ENCODE measurements at places on chromosomes 2 and 18.

DNA sequence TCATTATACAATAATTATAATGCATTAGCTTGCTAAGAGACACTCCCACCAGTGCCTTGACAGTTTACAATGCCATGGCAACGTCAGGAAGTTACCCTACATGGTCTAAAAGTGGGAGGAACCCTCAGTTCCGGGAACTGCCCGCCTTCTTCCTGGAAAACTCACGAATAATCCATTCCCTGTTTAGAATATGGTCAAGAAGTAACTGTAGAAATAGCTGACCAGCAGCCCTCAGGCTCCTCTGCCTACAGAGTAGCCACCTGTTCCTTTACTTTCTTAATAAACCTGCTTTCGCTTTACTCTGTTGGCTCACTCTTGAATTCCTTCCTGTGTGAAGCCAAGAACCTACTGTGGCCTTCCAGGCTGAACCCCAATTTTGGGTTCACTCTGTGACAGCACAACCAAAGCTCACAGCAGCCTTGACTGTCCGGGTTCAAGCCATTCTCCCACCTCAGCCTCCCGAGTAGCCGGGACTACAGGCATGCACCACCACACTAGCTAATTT is 20.0 kb upstream of the PTPN2 start:
- peak; percentile 73 for DNase-seq

DNA sequence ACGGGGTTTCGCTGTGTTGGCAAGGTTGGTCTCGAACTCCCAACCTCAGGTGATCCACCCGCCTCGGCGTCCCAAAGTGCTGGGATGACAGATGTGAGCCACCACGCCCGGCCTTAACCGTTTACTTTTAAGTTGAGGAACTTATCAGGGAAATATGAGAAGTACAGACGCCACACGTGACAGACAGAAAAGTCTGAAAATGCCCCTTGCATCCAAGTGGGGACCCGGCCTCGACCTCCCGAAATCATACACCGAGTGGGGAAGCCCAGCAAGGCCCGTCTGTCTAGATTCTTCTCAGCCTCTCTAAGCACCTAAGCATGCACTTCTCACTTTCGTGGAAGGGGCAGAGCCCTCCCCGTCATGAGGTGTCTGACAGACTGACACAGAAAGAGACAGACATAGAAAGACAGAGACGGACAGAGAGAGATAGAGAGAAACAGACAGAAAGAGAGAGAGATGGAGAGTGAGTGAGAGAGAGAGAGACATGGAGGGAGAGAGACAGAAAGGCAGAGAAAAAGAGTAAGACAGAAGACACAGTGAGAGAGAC is 107.3 kb upstream of the ANKRD30BL start:
- DNase-seq, result no peak

DNA sequence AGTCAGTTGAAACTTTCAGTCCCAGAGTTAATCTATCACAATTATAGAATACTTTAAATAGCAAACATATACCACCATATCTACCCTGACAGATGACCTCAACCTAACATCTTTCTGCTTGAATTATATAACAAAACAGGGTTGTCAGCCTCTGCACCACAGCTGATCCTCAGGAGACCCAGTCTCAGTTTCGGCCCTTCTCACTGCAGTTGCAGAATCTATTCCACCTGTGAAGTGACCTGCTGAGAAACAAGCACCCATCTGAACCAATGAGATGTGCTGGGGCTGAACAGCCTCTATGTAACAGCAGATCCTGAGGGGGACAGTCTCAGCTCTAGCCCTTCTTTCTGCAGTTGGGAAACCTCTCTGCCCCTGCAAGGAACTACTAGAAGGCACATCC is 567.6 kb downstream of the KCNJ3 start:
- no peak for DNase-seq

- DNase-seq, result no peak
Observed at GRCh38 chr2:15730545-15731212, 139.0 kb downstream of the DDX1 start.

DNA sequence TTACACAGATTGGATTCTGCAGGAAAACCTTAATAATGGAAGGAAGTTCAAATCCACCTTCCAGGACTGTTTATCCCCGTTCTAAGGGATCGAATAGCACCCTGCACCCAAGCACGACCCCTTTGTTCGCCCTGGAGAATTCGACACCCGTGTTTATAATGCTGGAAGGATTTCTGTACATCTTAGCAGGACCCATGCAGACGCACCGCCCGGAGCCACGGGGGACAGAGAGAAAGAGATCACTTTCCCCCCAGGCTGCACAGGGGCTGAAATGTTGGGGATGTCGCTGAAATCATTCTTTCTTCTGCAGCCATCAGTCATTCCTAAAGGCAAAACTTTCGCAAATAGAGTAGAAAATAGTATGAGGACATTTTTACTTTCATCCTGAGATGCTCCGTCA is 238.7 kb upstream of the SALL3 start:
- DNase-seq, result no peak

GRCh38 chr2:70715071-70715985 is 52.7 kb downstream of the ADD2 start:
- DNase-seq, result no peak

DNA sequence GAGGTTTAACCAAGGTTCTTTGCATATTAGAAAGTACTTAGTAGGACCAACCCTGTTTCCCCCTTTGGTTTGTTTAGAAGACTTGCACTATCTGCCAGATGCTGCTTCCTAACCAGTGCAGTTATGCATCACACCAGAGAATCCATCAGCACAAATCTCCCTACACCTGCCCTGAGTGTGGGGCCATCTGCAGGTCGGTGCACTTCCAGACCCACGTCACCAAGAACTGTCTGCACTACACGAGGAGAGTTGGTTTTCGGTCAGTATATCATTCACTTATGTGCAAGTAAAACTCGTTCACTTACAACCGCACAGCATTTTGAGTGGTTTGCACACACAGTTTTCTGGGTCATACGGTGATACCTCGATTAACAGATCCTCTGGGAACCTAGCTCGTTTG is 69.7 kb downstream of the ZNF532 start:
- DNase-seq, result no peak

GRCh38 chr2:144324446-144325045 is 195.4 kb downstream of the ZEB2 start:
- no peak for DNase-seq

GRCh38 chr2:114742245-114742644 is 299.8 kb downstream of the DPP10 start:
- DNase-seq, result no peak

DNA sequence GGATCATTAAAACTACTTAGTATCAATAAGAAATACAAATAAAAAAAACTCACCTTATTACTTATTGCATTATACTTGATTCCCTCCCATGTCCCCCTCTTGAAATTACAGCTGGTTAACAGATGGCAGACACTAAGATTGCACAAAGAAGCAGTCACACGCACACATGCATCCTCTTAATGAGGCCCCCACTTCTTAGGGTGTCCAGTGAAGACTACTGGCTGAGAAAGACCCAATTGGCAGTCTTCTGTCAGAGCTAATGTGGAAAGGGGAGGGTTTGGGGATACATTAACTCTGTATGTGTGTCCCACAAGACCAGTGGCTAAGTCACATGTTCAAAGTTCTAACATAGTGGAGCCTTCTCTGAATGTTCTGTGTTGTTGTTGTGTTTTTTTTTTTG is 210.7 kb downstream of the MTX2 start:
- no peak for DNase-seq

GRCh38 chr2:56464613-56465012 is 280.8 kb downstream of the CCDC85A start:
- DNase-seq, result no peak

GRCh38 chr2:186697536-186697935 is 3.7 kb downstream of the FAM171B start:
- no peak for DNase-seq

DNA sequence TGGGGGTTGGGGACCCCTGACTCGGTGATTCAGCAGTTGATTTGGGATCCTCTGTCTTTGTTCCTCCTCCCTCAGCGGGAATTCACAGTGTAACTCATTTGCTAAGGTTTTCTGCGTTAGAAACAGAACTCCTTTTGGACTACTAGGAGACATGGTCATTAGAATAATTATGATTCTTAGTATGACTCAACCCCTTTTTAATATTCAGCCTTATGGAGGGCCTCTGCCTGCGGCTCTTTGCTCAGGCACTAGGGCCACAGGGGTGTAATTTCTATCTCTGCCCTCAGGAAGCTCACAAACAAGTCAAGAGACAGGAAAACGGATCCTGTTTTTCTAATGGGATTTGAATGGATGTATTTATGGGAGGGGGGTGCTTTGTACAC is 117.4 kb downstream of the SPTBN1 start:
- DNase-seq, result no peak

GRCh38 chr2:234467289-234467688 is 29.6 kb downstream of the ARL4C start:
- DNase-seq, result no peak

GRCh38 chr2:105179469-105180372 is 61.8 kb upstream of the GPR45 start:
- DNase-seq, result no peak

DNA sequence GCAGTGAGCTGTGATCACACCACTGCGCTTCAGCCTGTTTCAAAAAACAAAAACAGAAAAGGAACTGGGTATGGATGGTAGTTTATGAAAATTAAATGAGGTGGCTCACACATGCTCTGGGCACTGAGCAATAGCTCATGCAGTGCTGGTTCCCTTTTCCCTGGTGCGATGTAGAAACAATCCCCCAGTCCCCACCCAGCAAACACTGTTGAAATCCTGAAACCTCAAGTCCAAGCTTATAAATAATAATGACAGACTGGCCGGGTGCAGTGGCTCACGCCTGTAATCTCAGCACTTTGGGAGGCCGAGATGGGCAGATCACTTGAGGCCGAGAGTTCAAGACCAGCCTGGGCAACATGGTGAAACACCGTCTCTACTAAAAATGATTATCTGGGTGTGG is 55.4 kb upstream of the SMAD2 start:
- no peak for DNase-seq

DNA sequence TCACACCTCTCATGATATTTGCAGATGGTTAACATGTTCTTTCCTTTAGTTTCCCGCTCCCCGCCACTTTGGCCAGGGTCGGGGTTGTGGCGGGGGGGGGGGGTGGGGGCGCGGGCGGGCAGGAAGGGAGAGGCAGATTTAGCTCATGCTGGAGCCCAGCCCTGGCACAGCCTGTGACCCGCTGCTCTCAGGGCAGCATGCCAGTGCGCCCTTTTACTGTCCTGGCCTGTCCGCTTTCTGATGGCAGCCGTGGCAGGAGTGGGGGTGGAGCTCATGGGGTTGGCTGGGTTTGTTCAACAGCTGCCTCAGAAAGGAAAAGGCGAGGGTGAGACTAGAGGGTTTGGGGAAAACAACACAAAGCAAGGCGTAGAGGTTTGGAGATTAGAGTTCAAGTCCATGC is 56.1 kb downstream of the TNP1 start:
- no peak for DNase-seq

GRCh38 chr2:12616456-12617156 is 100.1 kb upstream of the TRIB2 start:
- DNase-seq, result no peak

DNA sequence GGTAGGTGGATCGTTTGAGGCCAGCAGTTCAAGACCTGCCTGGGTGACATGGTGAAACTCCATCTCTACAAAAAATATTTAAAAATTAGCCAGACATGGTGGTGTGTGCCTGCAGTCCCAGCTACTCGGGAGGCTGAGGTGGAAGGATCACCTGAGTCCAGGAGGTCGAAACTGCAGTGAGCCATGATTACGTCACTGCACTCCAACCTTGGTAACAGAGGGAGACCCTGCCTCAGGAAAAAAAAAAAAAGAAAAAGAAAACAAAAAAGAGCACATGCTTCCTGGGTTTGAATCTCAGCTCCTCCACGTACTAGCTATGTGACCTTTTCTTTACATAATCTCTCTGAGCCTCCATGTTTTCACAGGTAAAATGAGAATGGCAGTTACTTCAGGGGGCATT is 107.5 kb upstream of the STPG4 start:
- no peak for DNase-seq

GRCh38 chr18:37184209-37184868 is 355.4 kb downstream of the KIAA1328 start:
- DNase-seq, result no peak

DNA sequence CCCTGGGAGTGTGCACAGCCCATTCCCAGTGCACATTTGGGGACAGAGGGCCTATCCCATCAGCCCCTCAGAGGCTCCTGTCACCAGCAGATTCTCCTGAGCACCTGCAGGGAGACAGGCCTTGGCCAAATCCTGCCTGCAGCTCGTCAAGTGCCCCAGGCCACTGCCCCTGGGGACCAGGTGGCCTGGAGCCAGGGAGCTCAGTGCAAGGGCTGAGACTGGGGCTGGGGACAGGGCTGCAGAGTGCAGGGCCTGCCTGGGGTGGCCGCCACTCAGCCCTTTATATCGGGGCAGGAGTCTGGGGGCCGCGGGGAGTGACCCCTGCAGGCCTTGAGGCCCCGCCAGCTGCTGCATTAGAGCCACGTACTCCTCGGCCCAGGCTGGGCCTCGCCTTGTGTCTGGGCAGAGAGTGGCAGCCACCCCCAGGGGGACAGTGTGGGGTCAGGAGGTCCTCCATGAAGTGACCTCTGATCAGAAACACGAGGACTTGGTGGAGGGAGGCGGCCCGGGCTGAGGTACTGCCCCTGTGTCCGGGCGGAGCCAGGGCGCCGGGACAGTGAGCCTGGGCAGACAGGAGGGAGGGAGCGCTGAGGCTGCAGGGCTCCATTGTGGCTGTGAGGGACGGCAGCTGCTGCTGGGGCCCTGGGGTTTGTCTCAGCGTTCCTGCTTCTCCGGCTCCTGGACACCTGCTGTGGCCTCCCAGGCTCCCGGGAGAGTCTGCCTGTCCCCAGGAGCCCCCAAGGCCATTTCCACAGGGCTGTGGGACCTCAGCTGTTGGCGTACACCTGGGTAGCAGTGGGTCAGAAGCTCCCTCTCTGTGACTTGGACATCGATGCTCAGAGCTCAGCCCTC is 24.2 kb downstream of the GPC1 start:
- DNase-seq, result no peak

DNA sequence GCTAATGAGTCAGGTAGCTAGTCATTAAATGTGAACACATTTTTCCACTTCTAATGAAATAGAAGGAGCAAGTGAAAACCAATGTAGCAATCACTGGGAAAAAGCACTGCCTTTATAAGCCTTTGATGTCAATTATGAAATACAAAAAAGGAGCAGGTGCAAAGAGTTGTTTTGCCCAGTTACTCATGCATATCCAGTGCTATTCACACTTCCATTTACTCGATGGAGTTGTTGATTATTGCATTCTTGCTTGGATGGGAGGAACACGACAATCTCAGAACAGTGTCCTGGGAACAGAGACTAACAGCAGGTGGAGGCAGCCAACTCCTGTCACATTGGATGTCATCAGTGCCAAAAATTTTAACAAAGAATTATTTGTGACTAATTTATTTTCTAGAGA is 372.5 kb downstream of the CBLN2 start:
- no peak for DNase-seq

DNA sequence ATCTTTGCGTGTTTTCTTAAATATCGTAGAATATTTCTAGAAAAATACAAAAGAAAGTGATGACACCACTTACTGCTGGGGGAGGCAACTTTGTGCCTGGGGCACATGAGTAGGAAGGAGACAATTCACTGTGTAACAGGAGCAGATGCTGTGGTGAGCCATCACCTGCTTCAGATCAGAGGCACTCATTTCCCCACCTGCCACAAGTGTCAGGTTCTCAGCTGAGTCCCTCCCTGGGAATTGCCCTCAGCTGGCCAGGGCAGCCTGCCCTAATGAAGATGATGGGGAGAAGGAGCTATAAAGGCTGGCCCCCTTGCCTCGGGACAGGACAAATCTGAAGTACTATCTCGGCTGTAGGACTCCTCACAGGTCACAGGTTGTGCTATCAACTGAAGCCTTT is 322.8 kb downstream of the STK39 start:
- DNase-seq, result no peak
